ENCODE measurements at places on chromosomes 16 and 17.

GRCh38 chr17:15270628-15271381 lies 5.7 kb upstream of the PMP22 start:
- DNase-seq = no peak

GRCh38 chr16:21075252-21075651 lies 75.4 kb downstream of the DNAH3 start:
- no peak for DNase-seq

GRCh38 chr17:17060001-17060922 lies 18.0 kb downstream of the MPRIP start:
- DNase-seq = no peak

DNA sequence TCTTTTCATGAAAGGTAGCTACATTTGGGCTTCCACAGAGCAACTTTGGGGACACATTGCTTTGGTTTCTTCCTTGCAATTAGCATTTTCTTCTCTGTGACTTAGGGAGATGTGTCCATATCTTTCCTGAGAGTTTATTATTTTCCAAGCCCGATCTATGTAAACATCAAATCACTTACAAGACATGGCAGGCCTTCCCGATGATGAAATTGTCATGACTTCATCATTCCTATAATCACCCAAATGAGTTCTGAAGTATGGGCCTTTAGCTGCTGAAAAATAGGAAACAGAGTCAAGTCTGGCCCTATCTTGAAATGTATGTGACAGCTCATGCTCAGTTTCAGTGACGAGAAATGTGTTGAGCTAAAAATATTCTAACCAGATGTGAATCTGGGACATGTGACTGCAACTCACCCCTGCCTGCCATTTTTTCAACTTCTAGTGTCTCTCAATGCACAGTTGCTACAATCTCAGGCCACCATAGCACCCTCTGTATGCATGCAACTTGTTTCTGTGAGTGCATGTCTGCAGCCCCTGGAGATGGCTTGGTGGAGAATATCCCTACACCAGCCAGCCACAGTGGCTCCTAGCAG lies 199.6 kb upstream of the MAF start:
- DNase-seq = no peak

DNA sequence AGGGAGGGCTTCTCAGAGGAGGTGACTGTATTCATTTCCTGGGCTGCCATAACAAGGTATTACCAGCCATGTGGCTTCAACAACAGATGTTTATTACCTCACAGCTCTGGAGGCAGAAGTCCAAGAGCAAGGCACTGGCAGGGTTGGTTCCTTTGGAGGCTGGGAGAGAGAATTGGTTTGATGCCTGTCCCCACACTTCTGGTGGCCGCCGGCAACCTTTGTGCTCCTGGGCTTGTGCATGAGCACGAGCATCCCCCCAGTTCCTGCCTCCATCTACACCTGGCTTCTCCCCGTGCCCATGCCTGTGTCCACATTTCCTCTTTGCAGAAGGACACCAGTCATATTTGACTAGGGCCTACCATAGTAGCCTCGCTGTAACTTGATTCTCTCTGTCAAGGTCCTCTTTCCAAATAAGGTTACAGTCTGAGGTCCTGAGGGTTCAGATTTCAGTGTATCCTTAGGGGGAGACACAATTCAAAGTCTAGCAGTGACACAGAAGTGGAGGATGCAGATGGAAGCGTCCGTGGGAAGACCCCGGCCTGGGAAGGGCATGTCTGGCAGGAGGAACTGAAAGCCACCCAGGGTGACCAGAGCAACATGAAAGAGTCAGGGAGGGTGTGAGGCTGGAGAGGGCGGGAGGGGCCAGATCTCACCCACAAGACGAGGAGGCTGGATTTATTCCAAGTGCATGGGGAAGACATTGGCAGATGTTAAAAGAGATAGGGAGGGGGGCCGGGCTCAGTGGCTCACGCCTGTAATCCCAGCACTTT lies 188.2 kb upstream of the HSBP1 start:
- DNase-seq = no peak

GRCh38 chr17:38568845-38569510 lies 36.8 kb downstream of the SRCIN1 start:
- DNase-seq = no peak

- no peak for DNase-seq
Measured at GRCh38 chr16:55476625-55477533, 2.1 kb upstream of the MMP2 start.

DNA sequence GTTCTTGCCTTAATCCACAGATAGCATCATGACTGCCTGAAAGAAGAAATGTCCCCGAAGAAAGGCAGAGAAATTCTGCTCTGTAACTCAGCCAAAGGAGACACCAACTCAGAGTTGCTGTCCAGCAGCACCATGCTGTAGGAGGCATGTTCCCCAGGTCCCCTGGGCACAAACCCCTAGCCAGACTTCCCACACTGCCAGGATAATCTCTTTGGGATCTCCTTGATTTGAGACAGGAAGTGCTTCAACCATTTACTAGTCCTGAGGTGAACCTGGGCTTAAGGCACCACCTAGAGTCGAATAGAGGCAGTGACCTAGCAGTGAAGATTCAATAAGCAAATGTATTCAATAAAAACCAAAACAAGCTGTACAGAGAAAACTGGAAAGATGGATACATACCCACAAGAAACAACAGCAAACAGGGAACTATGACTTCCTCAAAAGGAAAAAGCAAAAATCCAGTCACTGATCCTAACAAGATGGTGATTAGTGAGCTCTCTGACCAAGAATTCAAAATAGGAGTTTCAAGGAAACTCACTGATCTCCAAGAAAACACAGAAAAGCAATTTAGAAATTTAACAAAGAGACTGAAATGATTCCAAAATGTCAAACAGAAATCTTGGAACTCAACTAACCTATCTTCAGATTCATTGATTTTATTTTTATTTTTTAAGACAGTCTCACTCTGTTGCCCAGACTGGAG lies 5.7 kb downstream of the OR4D2 start:
- peak; percentile 50 for DNase-seq

- DNase-seq = no peak
Measured at GRCh38 chr17:41490000-41490990, 585 bp upstream of the KRT36 start.

DNA sequence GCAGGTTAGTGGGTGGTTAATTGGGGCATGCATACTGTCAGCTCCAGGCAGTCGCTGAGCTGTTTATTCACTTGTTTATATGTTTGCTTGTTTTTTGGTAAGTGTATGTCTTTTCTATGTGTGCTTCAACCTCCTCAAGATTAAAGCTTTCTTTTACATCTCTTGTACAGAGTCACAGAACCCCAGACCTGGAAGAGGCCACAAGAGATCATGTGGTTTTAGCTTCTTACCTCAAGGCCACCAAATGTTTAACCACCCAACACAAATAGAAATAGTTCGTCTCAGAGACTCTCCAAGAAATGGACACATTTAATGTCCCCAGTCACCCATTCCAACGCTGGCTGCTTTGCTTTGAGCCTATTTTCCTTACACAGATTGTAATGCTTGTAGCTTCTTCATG lies 11.8 kb upstream of the TMEM98 start:
- no peak for DNase-seq

DNA sequence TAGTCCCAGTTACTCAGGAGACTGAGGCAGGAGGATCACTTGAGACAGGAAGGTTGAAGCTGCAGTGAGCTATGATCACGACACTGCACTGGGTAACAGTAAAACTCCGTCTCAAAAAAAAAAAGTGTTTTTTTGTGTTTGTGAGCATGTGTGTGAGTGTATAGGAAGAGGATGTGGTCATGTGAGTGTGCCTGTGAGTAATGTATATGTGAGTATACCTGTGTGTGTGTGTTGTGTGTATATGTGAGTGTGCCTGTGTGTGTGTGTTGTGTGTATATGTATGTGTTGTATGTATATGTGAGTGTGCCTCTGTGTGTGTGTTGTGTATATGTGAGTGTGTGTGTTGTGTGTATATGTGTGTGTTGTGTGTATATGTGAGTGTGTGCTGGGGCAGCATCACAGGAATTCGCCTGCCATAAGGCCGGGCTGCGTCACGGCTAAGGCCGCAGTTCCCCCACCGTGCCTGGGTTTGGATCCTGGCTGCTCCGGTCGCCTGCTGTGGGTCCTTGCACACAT lies 21.4 kb upstream of the NPTX1 start:
- no peak for DNase-seq

DNA sequence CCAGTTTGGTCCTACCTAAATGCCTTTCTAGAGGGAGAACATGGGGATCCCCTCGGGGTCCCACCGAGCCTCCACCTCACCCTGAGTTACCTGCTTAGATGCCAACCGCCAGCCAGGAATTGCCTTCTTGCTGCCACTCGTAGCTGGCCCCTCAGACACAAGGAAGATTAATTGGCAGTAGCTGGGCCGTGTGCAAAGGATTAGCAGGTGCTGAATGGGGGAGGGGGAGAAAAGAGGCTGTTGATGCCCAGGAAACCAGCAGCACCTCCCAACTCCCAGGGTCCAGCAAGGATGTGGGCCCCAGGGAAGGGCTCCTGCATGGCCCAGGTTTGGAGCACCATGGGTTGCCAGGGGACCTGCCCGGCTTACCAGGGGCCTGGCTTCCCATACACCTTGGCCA lies at the start of gene CNGB1:
TSS of gene CNGB1 (minus strand) at position 159 of the 400 bp plus-strand sequence. CDS start 3,842 bp downstream, outside the sequence.
- DNase-seq = no peak

DNA sequence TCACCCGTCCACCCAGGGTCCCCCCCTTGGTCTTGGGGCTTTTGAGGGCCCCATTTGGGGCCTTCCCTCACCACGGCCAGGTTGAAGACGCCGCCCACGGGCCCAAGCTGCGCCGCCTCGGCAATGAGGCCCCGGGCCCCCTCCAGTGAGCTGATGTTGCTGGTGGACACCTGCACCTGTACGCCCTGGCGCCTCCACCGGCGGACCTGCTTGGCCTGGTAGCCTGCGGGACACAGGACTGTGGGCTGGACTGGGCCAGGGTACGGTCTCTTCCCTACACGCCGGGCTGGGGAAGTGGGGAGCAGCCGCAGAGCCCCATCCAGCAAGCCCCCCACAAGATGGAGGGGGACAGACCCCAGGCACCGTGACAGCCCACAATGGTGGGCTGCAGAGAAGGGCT lies 15.6 kb downstream of the FASN start:
- DNase-seq = no peak

- DNase-seq = no peak
Measured at GRCh38 chr17:56595831-56596690, 2.6 kb downstream of the NOG start.

DNA sequence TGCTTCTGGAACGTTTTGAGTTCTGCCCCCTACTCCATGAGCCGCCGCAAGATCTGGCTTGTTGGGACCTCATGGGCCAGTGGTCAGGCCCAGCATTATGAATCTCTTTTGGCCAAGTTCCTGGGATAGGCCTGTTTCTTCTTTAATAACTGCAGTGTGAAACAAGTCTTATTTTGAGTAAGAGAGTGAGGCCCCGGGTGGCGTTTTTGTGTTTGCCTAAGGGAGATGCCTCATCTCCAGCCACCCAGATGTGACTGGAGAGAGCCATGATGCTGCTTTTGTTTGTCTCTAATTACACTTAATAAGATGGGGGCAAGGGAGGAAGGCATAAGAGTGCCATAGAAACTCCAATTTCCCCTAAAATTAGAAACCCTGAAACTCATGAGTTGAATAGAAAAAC lies 39.8 kb downstream of the KSR1 start:
- no peak for DNase-seq

Measured in HuH-7 (cell line).